ENCODE measurements at places on chromosomes 3 and 15. TPM values are rescaled to one million over a fixed set of nuclear protein-coding genes. Genes with fewer than 3 reads are reported as not detected.

GUCA1C gene
- not detected for total RNA-seq

GALNT15 gene
- total RNA-seq, result not detected

CPNE4 gene
- total RNA-seq, result 18.1 TPM

SACM1L gene
- total RNA-seq, result 45.7 TPM

RBPMS2 gene
- total RNA-seq, result 40.5 TPM

HRG gene
- total RNA-seq, result not detected

GP5 gene
- total RNA-seq, result 0.09 TPM

CDAN1 gene
- 41.0 TPM for total RNA-seq

GRCh38 chr15:69143756-69144436 is 16.5 kb upstream of the GLCE start:
- no peak for DNase-seq

GRCh38 chr15:101500865-101501551 is 11.5 kb upstream of the PCSK6 start:
- DNase-seq, result no peak

GRCh38 chr15:41734079-41734478 is 40.2 kb upstream of the MAPKBP1 start:
- DNase-seq, result no peak

DNA sequence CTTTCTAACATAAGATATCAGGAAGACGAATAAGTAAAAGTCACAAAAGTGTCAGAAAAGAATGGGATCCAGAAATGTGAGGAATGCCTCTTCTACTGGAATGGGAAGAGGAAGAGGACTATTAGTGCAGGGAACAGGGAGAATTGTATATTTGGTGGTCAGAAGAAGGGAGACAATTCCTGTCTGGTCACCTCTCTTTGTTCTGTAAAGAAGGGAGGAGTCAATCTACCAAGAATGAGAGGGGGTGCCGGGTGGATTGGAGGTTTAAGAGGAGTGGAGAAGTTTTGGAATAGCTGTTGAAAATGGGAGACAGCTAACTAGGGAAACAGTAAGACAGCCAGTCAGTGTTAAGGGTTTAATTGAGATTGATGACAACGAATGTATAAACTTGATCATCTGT is 20.1 kb downstream of the COMMD2 start:
- DNase-seq, result no peak

GRCh38 chr3:25478211-25478757 is 50.2 kb downstream of the RARB start:
- DNase-seq, result no peak

DNA sequence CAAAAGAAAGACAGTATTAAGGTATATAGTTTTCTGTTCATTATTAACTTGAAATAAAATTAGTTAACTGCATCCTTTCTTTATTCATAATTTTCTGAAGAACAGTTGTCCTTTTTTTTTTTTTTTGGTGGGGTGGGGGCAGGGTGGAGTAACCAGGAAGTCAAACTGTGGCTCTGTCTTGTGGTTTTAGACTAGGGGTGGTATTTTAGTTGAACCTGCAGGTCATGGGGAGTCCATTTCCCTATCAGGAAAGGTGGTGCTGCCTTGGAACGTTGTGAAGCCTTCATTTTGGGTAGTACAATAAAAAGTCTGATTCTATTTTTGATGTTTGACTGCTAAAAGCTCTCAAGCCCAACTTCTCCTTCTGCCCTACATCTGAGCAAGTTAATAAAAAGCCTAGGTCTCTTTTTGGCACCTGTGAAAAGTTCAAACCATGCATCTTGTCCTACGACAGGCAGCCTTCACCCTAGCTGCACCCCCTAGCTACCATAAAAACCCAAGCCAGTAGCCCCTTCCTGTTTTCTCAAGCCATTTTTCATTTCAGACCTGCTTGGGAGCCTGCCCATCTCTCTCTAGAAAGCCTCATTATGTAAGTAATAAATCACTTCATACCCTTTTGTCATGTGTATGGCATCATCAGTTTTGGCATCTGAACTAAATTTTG is 31.2 kb upstream of the RIOX2 start:
- no peak for DNase-seq

- DNase-seq, result no peak
Observed at GRCh38 chr3:55423782-55424181, 63.3 kb downstream of the WNT5A start.

GRCh38 chr3:114231616-114232015 is 5.8 kb downstream of the ZNF80 start:
- no peak for DNase-seq

DNA sequence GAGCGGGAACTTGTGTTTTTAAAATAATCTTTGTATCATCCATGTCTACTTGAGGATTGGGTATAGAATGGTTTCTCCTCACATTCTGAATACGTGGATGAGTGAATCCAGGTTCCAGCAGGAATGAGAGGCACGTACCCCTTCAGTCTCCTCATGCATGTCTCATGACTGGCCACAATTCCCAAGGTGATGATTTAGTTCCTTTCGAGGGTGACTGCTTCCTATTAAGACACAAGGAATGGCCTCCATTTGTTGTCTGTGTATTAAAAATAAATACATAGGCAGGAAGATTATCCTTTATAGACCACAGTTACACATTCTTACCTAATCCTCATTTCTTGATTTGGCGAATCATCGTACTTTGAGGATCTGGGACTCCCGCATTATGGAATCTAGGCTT is 217.0 kb upstream of the LRIG1 start:
- DNase-seq, result no peak
